ENCODE measurements at places on chromosomes 5 and 9.

DNA sequence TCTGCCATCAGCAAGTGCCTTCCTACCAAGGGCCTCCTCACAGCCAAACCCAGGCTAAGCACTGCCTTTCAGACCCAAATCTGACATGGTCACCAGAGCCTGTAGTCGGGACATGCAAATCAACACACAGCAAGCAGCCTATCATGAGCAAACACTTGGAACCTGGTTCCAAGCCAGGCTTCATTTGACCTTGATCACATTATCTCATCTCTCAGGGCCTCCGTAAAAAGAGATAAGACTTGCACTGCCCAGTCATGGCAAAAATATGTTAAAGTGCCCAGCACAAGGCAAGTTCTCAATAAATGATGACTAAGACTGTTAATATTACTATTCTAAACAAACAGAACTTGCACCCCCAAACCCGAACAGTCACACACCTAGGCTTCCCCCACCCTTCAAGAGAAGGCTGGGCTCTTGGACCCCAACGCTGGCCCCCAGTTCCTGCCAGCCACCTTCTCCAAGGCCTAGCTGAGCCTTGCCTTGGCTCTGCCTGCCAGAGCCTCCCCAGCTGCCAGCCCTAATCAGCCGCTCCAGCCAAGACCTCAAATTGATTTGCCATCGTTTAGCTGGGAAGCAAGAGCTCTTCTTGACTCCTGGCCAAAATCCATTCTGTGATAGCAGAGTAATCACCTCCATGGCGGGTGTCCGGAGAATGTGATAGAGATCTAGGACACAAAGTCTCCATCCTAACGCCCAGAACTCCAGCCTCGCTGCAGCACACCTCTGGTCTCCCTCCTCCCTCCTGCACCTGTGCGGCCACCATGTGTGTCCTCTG lies 18.7 kb downstream of the CPLX2 start:
- no peak for DNase-seq

DNA sequence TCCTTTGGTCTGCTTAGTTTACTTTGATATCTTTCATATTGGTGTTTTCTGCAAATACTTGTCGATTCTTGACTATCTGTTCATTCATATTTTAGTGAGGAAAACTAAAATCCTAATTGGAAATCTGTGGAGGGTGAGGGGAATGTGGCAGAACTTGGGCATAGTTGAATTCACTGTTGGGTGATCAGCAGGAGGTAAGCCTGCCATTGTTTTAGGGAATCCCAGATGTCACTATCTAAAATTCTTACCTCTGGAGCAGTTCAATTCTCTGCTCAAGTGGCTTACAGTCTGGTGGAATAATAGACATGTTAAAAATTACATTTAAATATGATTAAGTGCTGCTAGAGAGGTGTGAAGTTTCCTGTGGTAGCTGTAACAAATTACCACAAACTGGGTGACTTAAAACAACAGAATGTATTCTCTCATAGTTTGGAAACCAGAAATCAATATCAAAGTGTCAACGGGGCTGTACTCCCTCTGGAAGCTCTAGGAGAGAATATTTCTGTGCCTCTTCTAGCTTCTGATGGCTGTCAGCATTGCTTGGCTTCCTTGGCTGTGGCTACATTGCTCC lies 90.3 kb upstream of the GCNT4 start:
- DNase-seq = no peak

GRCh38 chr9:10108815-10109214 lies 504.0 kb downstream of the PTPRD start:
- no peak for DNase-seq

- DNase-seq = peak; percentile 92
These were observed at the start of gene PKD2L2 for GRCh38 chr5:137888863-137889759. TSS of gene PKD2L2 (plus strand) at chr5:137889457. CDS start at chr5:137889492, 35 bp downstream.

DNA sequence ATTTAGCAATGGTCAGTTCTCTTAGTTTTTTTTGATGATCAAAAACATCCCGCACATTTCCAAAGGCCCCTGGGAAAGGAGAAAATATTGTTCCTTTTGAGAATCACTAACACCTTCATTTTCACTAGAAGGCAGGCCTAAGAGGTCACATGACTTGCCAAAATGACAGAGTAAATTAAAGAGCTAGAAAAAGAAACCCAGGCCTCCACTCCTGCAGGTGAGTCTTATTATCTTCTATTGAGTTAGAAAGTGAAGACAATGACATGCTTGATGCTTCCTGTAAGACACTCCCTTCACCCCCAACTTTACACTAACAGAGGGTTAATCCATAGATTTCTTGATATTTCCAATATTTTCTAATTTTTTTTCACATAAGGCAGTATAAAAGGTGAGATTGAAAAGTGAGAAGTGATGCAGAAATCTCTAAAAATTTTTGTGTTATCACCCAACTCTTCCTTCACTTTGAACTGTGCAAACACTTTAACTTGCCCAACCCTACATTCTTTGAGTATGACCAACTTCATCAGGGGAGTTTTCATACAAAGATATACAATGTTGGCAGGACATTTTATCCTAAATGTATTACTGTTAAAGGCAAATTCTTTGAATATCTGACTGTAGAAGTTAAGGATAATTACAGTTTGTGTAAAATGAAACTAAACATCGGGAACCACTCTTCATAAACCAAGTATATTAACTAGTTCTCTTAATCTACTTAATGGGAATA lies 57.1 kb downstream of the SUB1 start:
- peak; percentile 65 for DNase-seq

DNA sequence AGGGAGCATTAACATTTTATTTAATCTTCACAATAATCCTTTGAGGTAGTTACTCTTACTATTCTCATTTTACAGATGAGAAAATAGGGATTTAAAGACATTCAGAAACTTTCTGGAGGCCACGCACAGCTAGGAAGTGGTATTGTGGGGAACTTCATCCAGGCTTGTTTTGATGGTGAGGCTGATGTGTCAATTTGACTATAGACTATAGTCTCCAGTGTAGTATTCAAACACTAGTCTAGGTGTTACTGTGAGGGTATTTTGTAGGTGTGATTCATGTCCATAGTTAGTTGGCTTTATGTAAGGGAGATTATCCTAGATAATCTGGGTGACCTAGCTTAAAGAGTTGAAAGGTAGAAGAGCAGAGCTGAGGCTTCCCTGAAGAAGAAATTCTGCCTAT lies 54.1 kb upstream of the ELL2 start:
- DNase-seq = no peak

GRCh38 chr9:26706223-26706622 lies 186.4 kb downstream of the CAAP1 start:
- DNase-seq = no peak

GRCh38 chr9:103804077-103804735 lies 289.9 kb upstream of the SMC2 start:
- peak; percentile 73 for DNase-seq

DNA sequence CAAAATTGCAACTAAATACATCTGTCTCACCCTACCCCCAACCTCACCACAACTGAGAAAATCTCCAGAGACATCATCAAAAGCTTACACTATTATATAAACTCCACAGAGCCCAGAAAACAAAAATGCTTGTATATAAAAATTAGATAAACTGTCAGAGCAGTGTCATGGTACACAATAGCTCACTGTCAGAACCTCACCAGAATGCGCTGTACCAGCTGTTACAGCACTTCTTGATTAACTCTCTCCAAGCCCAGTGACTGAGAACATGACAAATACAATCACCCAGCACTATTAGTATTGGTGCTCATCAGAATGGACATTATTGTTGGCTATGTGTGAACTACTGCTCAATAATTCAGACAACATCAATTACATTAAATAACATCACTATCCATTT lies 65.7 kb downstream of the ZDHHC21 start:
- no peak for DNase-seq

- DNase-seq = no peak
These were observed 1.3 kb upstream of the PARP8 start for GRCh38 chr5:50665091-50665490.

GRCh38 chr9:134514503-134514902 lies 127.1 kb upstream of the COL5A1 start:
- no peak for DNase-seq

DNA sequence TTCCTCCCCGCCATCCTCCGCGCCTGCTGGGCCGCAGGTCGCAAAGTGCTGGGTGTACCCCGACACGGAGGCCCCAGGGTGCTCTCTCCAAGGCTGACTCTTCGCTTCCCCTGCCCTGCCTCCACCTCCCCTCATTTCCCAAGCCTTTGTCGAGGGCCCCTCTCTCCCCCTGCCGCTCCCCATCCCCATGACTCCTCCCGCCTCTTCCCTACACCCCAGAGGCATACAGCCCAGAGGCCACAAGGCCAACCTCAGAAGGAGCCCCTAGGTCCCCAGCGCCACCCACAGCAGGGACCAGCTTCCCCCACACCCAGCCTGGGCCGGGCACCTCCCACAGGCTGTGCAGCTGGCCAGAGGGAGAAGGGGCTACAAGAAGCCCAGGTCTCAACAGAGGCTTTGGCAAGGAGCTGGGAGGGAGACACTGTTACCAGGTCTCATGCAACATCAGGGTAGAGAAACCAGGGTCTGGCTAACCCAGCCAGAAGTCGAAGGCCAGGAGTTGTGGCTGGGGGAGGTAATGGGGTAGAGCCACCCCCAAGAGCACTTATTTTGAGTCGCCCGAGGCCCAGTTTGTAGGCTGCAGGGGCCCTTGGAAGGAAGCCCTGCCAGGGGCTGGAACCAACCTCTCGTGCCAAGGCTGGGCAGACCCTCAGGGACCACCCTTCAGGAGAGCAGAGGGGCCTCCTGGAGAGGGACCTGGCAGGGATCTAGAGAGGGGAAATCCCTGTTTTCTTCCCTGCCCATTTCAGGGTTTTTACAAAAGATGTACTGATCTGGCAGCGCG lies 24.5 kb upstream of the SARDH start:
- DNase-seq = no peak

GRCh38 chr5:86968301-86968753 lies 299.4 kb upstream of the RASA1 start:
- DNase-seq = peak; percentile 79

DNA sequence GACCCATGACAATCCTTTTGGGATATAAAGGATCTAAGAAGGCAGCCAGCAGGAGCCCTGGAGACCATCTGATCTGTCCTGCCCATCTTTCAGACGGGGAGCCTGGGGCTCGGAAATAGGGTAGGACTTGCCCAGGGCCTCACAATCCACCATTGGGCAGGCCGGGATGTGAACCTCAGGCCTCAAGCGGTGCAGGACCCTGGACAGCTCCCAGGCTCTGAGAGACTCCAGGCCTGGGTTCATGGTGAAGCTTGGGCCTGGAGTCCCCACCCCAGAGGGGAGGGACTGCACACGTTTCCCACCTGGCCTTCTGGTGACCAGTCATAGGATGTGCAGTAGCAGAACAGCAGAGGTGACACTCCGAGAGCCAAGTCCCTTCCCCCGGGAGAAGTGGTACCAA lies 36.6 kb upstream of the RAPGEF1 start:
- DNase-seq = peak; percentile 56

- DNase-seq = peak; percentile 96
These were observed 64.7 kb upstream of the RICTOR start for GRCh38 chr5:39138892-39139291.

- DNase-seq = no peak
These were observed 28.4 kb downstream of the TIMD4 start for GRCh38 chr5:156934450-156935211.

- no peak for DNase-seq
These were observed 28.8 kb downstream of the PPP2R2B start for GRCh38 chr5:146849694-146850303.

DNA sequence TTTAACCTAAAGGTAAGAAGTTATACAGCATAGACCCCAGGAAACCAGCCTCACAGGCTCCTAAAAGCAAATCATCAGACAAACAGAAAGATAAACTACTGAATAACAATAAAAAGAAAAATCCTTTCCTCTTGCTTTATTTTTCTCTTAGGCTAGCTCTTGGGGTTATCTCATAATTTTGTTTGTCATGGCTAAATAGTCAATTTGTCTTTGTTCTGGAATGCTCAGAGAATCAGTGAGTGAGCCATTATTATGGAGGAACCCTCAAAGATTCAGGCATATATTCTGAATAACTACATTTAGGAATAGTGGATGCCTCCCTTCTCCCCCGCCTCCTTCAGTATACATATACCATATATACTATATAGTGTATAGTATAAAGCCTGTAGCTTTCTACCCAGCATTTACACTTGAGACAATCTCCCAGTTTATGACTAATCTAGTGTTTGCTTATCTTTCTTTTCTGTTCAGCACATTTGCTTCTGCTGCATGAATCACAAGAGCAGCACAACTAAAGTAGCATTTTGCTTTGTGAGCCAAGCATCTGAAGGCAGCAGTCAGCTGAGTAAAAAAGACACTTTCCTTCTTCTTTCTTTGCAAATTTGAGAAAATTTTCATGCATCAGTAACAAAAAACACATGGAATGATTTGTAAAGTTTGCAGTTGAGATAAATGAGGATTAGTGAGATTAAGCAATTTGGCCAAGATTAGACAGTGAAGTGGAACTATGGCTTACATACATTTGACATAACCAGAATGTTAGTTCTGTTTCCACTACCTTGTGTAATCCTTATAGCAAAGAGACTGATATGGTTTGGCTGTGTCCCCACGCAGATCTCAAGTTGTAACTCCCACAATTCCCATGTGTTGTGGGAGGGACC lies 45.3 kb upstream of the PPP3R2 start:
- DNase-seq = peak; percentile 5

- peak; percentile 97 for DNase-seq
These were observed 294.7 kb upstream of the DMRT1 start for GRCh38 chr9:546797-547223.

Data from cardiac fibroblast (primary cell).